ENCODE measurements at places on chromosomes 4 and X.

GRCh38 chr4:53647547-53647946 is 56.3 kb upstream of the LNX1 start:
- DNase-seq = no peak

DNA sequence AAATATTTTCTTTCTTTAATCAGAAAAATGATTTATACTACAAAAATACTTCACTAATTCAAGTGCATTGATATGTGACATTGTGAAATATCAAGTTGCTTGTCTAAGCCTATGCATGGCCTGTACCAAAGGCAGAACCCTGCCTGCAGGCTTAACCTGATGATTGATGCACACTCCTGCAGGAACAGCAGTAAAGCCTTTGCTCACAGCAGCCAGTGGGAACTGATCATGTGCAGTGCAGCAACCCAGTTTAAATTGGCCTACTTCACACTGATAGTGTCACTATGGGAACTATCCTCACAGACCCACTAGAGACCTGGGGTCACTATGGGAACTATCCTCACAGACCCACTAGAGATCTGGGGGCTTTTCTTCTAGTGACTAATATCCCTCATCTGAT is 603.8 kb downstream of the RAPGEF2 start:
- no peak for DNase-seq

- no peak for DNase-seq
These were observed 648.3 kb downstream of the SPRY1 start for GRCh38 chr4:124044867-124045266.

DNA sequence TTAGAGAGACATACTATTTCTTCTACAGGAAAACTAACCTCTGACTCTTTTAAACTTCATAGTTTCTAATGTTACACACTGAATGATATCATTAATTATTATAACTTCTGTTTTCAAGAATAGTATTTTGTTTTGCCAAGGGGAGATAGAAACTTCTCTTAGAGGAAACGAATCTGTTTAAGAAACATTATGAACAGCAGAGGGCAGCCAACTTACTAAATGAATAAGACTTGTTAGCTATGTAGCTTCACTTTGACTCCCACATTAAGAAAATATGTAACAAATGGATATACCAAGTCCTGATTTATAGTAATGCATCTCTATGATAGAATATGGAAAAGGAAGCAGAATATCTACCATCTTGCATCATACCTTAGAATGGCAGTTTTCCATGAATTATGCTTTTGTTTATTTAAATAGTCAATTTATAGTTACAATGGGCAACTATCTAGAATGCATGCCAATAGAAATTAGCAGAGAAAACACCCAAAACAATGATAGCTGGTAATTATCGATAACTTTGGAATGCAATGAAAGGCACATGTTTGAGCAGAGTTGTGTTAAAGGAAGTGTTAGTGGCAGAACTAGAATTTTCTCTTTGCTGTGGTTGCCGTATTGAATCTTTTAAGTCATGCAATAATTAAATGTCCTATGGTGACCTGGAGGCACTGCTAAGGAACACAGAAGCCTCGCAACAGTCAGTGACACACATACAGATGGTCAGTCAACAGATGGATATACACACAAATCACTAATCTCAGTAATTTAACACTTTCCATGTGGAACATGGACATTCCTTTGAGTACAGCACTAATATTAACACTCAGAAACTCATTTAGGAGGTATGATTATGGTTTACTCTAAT is 105.7 kb upstream of the PDLIM3 start:
- peak; percentile 69 for DNase-seq

DNA sequence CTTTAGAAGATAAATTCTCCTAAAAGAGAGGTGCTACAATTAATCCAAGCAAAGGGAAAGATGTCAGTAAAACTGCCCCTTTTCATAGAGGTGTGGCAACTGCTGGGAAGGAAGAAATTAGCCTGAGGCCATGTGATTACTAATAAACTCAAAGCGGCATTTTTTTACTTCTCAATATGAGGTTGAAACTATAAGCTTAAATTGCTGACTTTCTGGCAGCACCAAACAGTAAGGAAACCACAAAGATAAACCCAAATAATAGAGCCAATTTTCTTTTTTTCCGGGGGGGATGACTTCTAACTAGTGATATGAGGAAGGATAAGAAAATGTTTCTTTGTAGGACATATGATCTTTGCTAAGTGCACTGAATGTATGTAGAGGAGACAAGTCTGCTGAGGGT is 30.9 kb downstream of the AR start:
- DNase-seq = no peak

GRCh38 chr4:25913056-25913850 is 767 bp upstream of the SMIM20 start:
- DNase-seq = peak; percentile 36
